ENCODE measurements at places on chromosomes 6 and 20.

GRCh38 chr6:52887910-52888524 lies 21.5 kb downstream of the GSTA3 start:
- DNase-seq, result no peak

DNA sequence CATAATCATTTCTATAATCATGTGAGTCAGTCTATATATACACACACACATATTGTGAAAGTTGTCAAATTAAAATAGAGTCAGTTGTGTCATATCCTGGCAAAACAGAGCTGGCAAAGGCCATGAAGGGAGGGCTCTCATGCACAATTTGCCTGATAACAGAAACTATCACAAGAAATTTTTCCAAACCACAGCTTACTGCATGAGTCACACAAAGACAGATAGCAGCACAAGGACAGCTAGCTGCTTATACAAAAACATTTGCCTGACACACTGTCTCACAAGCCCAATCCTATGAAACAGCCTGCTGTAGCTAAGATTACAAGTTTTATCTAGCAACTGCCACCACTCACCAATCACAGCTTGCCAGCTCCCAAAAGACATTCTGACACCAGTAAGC lies 848.5 kb upstream of the MAN1A1 start:
- no peak for DNase-seq

GRCh38 chr6:124964764-124965105 lies 2.5 kb downstream of the RNF217 start:
- no peak for DNase-seq

- no peak for DNase-seq
These were observed 220.2 kb upstream of the EXOC2 start for GRCh38 chr6:912871-913835.

DNA sequence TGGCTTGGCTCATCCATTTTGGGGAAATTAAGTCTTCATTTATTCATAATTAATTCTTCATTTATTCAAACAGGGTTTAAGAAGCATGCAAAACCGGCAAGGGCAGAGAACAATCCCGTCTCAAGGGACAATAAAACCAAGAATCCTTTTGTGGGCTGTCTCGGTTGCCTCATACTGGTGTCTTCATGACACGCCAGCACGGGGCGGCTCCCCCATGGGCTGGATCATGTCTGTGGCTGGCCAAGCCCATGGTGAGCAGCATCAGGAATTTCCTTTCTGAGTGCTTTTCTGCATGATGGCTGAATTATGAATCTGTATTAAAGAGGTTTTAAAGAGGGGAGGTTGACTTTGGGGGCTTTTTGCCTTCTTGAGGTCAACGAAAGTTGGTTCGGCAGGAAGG lies 38.3 kb upstream of the DUSP22 start:
- no peak for DNase-seq

- DNase-seq, result no peak
These were observed 16.6 kb upstream of the CALHM6 start for GRCh38 chr6:116444575-116444974.

DNA sequence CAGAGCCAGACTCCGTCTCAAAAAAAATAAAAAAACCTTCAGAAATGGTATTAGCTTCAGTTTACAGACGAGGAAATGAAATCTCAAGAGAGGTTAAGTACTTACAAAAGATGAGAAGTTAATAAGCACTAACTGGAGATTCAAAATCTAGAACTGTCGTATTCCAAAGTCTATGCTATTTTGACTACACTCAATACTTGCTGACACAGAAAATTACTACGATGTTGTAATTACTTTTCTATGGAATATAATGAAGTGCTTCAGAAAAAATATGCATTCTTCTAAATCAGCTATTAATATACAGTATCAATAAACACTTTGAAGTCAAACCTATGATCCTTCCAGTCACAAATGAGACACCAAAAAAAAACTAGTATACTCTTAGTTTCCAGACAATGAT lies 12.2 kb downstream of the REPS1 start:
- DNase-seq, result no peak

DNA sequence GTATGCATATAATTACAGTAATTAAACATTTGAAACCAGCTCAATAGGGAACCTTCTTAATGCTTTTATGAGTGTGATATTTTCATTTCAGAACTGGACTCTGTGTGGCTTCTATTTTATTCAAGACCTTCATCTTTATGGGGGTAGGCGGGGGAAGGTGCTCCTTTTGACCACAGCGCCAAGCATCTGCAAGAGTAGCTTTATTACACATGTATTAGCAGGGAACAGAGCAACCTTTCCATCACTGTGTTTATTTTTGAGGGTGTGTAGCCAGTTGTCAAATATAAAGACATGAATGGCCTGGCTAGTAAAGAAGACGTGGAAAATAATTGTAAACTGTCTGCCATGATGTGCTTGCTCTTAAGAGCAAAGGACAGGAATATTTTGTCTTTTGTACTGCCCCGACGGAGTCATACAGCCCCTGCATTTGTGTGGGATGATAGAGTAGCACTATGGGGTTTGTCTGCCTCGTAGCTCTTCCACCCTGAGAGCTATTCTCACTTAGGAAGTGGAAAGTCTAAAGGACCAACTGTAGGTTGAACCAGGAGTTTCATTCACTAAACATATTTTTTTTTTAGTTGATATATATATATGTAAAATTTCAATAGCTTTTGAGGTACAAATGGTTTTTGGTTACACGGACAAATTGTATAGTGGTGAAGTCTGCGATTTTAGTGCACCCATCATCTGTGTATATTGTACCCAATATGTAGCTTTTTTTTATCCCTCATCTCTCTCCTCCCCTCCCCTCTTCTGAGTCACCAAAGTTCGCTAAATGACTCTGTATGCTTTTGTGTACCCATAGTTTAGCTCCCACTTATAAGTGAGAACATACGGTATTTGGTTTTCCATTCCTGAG lies 91.2 kb downstream of the CARMIL1 start:
- DNase-seq, result no peak

DNA sequence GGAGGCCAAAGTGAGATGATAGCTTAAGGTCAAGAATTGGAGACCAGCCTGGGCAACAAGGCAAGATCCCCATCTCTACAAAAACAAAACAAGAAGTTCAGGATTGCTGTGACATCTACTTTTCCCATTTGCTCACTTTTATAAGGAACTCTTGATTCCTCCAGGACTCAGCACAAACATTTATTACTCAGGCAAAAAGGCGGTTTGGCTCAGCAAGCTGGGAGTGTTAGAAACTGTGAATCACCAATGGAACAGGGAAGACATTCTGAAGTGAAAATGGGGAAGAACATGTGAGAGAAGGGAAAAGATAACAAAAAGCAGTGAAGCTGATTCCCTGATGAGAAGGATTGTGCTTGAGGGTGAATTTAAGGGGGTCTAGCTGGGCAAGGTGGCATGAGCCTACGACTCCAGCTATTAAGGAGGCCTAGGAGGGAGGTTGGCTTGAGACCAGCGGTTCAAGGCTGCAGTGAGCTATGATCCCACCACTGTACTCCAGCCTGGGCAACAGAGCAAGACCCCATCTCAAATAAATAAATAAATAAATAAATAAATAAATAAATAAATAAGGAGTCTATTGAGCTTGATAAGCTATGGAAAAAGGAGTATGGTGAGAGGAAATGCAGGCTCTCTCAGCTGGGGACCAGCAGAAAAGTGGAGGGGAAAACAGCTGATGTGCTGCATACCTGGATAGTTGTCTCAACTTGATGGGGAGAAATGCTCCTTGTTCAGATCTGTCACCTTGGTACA lies 65.4 kb upstream of the HDDC2 start:
- DNase-seq, result no peak

GRCh38 chr6:7137335-7138045 lies 29.7 kb downstream of the RREB1 start:
- DNase-seq, result no peak

DNA sequence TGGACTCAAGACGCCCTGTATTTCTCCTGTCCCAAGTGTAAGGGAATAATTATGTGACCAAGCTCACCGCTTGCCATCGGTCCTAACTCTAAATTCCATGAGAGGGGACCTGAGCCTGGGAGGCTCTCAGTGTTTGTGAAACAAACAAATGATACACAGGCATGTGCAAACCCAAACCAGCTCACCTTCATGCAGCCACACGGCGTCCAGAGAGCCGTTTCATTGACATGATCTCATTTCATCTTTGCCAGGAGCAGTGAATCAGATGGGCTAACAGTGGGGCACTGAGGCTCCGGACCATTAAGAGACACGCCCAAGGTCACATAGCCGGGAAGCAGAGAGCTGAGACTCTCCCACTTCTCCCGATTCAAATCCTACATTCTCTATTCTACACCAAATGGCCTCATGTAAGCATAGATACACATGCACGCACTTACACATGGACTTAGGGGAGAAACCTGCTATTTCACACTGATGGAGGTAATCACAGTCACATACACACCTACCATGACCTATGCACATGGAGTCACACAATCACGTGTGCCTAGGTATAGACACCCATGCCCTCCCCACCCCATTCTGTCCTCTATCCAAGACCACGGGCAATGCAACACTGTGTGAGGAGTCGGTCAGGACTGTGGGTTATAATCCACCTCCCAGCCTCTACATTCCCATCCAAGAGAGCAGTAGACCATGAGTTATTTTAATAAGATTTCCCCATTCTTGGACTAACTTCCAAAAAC lies 1.1 kb downstream of the BNIP5 start:
- DNase-seq, result no peak

GRCh38 chr20:18748987-18749386 lies 64.6 kb upstream of the SCP2D1 start:
- DNase-seq, result no peak

- no peak for DNase-seq
These were observed 33.9 kb downstream of the SCGN start for GRCh38 chr6:25685896-25686295.

DNA sequence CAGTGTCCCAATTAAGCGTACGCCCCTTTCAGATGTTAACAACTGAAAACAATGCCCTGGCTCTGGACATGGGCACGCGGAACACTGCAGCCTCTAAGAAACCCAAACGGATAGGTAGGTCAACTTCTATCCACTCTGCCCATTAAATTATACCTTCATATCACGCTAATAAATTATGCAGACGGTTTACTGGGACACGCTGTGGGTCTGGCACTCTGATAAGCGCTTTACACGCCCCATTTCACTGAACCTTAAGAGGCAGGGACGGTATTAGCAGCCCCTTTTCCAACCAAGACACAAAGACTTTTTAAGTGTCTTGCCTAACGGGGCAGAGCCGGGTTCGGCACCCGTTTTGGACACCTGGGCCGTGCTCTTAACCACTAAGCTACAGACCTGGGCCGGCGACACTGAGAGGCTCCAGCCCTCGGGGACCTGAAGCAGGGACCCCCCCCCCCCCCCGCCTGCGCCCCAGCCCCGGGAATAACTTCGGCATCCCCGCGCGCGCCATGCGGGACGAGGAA lies 744 bp downstream of the STAU1 start:
- no peak for DNase-seq

DNA sequence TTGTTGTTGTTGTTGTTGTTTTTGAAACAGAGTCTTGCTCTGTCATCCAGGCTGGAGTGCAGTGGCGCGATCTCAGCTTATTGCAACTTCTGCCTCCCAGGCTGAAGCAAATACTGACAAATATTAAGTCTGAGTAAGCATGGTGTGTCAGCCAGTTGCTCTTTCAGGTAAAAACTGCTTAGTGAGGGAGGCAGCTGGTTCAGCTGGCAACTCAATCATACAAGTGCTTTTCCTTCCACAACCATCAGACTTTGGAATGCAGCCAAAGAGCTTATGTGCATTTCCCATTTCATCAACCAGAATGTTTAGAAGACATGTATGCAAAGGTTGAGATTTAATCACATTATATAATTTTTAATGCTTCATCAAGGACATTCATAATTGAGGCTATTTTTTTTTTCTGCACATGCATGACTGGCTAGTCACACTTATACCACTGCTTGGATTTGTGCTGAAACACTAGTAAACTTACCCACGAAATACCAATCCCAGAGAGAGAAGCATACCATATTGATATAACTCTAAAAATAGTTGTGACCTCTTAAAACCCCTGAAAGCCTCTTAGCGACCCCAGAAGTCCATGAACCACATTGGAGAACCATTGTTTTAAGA lies 56.0 kb downstream of the CLIC5 start:
- no peak for DNase-seq

DNA sequence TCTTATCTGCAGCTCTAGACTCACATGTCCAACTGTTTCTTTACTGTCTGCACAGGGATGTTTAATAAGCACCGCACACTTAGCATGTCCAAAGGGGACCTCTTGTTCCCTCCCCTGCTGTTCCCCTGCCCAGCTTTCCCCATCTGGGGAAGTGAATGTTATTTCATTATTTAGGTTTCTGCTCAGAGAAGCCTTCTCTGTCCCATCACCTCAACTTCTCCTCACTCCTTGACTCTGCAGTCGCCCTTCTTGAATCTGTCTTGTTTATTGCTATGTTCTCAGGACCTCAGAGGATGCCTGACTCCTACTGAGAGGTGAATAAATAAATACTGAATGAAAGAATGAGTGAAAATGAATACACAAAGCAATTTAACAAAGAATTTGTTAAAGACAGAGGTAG lies 121.0 kb downstream of the SASH1 start:
- DNase-seq, result no peak

DNA sequence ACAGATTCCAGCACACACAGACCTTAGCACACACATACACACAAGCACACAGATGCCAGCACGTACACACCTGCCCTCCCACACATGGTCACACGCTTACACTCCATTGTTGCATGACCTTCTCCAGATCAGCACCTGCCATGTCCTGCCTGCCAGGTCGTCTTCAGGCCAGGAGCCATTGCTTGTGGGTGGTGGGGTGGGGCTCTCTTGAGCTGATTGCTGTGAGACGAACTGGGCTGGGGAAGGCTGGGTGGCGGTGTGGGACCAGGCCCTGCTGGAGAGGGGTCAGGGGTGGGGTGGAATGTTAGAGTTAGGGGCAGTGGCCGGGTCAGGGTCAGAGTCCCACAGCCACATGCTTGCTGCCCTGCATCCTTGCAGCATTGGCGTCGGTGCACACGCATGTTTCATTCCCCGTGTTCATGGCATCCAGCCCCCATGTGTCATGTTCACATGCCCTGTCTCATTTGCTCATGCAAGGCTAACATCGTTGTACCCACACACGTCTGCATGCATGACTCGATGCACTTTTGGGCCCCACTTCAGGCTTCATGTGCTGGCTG lies 6.5 kb upstream of the NPBWR2 start:
- DNase-seq, result no peak

Data from brain pericyte (primary cell).